Ammon's horn (tissue), 1 donor: ENCODE measurements at places on chromosomes 12 and 14.

DNA sequence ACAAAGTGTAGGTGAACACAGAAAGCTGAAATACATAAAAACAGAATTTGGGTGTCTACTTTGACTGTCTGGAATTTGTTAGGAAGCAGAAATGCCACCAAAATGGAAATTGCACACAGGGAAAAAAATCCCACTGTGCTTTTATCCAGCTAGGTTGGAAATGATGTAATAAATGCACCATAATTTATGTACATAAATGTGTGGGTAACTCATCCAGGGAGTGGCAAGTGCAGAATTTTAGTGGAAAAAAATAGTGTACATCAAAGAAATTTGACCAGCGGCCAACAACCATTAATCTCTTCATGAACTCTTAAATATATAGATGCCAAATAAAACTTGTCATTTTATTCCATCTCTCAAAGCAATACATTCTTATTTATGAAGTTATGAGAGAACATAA lies 105.6 kb downstream of the LLPH start:
- no peak for DNase-seq

DNA sequence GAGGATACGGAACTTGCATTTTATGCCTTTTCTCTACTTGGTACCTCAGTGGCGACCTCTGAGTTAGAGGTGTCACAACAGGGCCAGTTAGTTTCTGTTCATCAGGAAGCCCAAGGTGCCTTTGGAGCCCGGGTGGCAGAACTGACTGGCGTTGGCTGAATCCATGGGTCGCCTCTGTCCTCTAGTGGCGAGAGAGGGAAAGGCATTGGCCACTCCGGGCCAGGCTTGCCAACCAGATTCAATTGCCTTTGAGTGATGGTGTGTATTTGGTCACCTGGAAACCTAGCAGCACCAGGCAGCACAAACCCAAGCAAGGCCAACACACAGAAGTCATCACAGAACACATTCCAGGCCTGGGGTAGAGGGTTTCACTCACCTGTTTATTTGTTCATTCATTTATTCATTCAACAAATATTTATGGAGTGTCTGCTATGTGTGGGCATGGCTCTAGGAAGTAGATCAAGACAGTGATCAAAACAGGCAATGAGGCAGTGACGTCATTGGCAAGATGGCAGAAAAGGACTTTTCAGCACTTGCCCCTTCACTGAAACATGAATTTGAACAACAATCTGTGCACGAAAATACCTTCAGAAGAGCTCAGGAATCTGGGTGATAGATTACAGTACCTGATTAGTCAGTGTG lies 40.5 kb upstream of the KCNA5 start:
- peak; percentile 81 for DNase-seq

DNA sequence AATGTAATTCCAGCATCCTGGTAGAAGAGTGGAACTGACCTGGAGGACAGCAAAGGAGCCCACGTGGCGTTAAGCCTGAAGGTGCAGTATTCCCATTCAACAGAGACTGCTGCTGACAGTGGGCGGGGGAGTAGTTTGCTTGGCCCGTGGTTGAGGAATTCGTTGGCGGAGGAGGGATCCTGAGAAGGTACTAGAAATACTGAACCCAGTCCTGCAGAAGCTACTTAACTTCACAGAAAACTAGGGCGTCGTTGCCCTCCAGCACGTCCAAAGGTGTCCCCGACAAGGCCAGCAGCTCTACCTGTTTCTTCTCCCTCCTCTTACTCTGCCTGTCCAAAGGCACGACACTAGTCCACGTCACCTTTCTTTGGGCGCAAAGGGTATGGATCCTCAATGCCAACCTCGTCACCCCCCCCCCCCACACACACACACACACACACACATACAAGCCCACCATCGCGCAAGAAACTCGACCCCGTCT lies 303 bp downstream of the PUS7L start:
- DNase-seq = peak; percentile 59

DNA sequence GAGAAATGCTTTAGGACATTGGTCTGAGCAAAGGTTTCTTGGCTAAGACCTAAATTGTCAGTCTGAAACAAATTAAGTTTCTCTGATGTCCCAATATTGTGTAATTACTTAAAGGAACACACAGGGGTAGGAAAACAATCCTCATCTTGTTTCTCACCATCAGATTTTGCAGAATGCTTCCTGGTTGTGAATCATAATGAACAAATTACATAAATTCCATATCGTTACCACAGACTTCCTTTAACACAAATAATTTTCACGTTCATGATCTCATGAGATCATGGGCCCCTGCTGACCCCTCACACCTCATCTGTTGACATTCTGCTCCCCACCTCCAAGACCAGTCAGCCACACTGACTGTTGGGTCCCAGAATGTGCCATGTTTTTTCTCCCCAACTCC lies 194.1 kb downstream of the MON2 start:
- DNase-seq = no peak

GRCh38 chr12:19462406-19462805 lies 23.1 kb downstream of the AEBP2 start:
- no peak for DNase-seq

DNA sequence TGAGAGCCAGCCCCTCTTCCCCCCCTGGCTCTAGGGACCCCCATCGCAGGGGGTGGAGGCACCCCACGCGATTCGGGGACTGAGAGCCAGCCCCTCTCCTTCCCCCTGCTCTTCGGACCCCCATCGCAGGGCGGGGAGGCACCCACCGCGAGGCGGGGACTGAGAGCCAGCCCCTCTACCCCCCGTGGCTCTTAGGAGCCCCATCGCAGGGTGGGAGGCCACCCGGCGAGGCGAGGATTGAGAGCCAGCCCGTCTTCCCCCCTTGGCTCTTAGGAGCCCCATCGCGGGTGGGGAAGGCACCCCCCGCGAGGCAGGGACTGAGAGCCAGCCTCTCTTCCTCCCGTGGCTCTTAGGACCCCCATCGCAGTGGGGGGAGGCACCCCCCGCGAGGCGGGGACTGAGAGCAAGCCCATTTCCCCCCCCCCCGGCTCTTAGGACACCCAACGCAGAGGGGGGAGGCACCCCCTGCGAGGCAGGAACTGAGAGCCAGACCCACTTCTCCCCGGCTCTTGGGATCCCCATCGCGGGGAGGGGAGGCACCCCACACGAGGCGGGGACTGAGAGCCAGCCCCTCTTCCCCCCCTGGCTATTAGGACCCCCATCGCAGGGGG lies 45.6 kb downstream of the DDX11 start:
- no peak for DNase-seq

DNA sequence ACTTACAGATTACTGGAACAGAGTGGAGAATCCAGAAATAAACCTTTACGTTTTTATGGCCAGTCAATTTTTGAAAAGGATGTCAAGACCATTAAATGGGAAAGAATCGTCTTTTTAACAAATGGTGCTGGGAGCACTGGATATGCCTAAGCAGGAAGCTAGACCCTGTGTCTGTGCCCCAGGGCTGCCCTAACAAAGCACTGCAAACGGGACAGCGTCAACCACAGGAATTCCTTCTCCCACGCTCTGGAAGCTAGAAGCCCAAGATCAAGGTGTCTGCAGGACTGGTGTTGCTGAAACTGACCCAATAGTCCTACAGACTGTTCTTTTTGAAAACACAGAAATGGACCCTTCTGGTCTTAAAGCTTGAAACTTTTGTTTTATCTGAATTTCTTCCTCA lies 9.3 kb upstream of the TMEM121 start:
- no peak for DNase-seq
